ENCODE measurements at places on chromosomes 7 and 10. TPM values are rescaled to one million over a fixed set of nuclear protein-coding genes. Genes with fewer than 3 reads are reported as not detected.

Gene FAM241B
- 8.1 TPM for total RNA-seq

Gene ELOVL3
- total RNA-seq, result not detected

Gene ZPBP
- total RNA-seq, result not detected

Gene ATOH7
- 0.94 TPM for total RNA-seq

Gene HELLS
- 59.5 TPM for total RNA-seq

Gene CYP2C19
- total RNA-seq, result not detected

Gene KCND2
- total RNA-seq, result 60.1 TPM

Gene CABCOCO1
- total RNA-seq, result 1.6 TPM

Gene GRM8
- total RNA-seq, result 5.3 TPM

Gene PAPSS2
- total RNA-seq, result 2.5 TPM

Gene DNAH11
- 3.8 TPM for total RNA-seq

Gene LIPK
- total RNA-seq, result not detected

Gene FRAT1
- total RNA-seq, result 4.7 TPM

Gene LMBR1
- 156 TPM for total RNA-seq

Gene MSS51
- total RNA-seq, result 6.9 TPM

Gene SFTPA2
- total RNA-seq, result 1.3 TPM

Gene TMEM270
- total RNA-seq, result not detected

Gene TPST1
- total RNA-seq, result 75.7 TPM

Gene SRPK2
- total RNA-seq, result 293 TPM

Gene DRGX
- not detected for total RNA-seq

Gene CFAP58
- total RNA-seq, result 0.94 TPM

Gene UNCX
- total RNA-seq, result not detected

Gene DTX2
- 5.6 TPM for total RNA-seq

Gene PTPN12
- total RNA-seq, result 202 TPM

Gene SLC39A12
- 2.5 TPM for total RNA-seq

Gene PTPRE
- total RNA-seq, result 25.7 TPM

Gene DHX32
- total RNA-seq, result 22.5 TPM

Gene FAM237B
- total RNA-seq, result not detected

Gene MRPS24
- total RNA-seq, result 18.8 TPM

Gene SEMA3C
- 360 TPM for total RNA-seq

Gene PRLHR
- total RNA-seq, result 3.8 TPM

Gene STAG3
- total RNA-seq, result 1.3 TPM

Gene SUPV3L1
- total RNA-seq, result 41.0 TPM

Gene DENND2A
- total RNA-seq, result 29.4 TPM

Gene CALD1
- total RNA-seq, result 35.4 TPM

Gene LRRD1
- total RNA-seq, result 3.8 TPM

Gene SEC23IP
- 26.3 TPM for total RNA-seq

Gene HOXA1
- not detected for total RNA-seq

Gene COL1A2
- total RNA-seq, result 37.6 TPM

Gene ZNF239
- 19.4 TPM for total RNA-seq

Gene LRMDA
- 0.94 TPM for total RNA-seq

Gene JAKMIP3
- 7.8 TPM for total RNA-seq

Gene LRGUK
- total RNA-seq, result 11.3 TPM

Gene HYCC1
- 115 TPM for total RNA-seq

Gene UNC5B
- 5.3 TPM for total RNA-seq

Gene KIF20B
- 13.1 TPM for total RNA-seq

Gene GIMAP2
- 1.9 TPM for total RNA-seq

Gene SCART1
- 2.8 TPM for total RNA-seq

Gene GPR26
- total RNA-seq, result 2.8 TPM

Gene GRM3
- 133 TPM for total RNA-seq

Data from parietal lobe (tissue), 2 donors.